ENCODE measurements at places on chromosomes 12 and 14. TPM values are rescaled to one million over a fixed set of nuclear protein-coding genes. Genes with fewer than 3 reads are reported as not detected.

DNA sequence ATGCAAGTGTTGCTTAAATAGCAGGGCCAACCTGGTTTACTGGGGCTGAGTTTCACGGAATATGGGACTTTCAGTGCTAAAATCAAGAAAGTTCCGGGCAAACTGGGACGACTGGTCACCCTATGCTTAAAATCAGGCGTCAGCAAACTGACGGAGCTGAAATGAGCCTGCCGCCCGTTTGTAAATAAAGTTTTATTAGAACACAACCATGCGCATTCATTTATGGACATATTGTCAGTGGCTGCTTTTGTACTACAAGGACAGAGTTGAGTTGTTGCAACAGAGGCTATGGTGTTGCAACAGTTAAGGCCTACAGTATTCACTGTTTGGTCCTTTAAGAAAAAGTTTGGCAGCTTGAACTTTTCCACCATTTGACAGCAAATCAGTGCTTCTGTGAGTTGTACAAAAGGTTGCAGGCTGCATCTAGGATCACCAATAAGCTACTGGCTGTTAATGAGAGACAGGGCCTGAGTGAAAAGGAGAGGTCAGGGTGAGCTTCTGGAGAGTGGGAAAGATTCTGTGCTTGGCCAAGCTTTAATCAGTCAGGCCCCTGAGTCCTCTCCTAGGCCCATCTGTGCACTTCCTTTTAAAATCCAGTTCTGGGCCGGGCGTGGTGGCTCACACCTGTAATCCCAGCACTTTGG is 13.3 kb downstream of the SELPLG start:
- no peak for DNase-seq

NOPCHAP1 gene
- polyA plus RNA-seq: 15.1 TPM

TAS2R8 gene
- polyA plus RNA-seq: not detected

DNA sequence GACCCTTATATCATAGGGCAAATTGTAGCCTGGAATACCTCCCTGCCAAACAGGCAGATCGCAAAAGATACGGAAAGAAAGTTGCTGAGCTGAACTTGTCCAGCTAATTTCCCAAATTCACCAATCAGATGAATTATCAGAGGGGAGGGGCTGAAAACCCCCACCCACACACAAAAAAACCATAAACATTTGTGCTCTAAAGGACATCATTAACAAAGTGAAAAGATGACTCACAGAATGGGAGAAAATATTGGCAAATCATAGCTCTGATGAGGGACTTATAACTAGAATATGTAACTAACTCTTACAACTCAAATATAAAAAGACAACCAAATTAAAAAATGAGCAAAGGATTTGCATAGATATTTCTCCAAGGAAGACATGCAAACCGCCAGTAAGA is 36.3 kb downstream of the PTHLH start:
- DNase-seq: no peak

UBR7 gene
- polyA plus RNA-seq: 39.4 TPM

DNA sequence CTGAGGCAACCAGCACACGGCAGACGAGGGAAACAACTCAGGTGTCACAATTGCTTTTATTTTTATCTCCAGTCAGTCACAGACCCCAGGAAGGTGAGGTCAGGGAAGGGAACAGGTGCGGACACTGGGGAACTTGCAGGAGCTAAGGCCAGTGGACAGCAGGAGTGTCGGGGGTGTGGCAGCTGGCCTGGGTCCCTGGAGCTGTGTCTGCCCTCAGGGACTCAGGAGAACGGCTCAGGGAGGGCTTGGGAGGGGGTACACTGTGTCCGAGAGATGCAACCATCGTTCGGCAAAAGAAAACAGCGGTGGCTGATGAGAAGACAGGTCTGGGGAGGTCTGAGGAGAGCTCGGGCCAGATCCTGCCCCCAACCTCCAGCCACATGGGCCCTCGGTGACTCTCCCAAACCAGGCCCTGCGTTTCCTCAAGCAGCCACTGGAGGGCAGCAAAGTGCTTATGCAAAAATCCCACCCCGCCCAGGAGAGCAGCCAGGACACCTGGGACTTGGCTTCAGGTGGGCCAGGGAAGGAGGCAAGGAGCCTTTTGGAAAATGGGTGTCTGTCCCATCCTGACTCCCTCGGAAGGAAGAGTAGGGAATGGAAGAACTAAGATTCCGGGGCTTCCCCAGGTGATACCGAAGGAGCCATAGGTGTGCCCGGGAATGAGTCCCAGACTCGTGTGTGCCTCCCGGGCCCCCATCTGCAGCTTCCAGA is 24.1 kb upstream of the BCDIN3D start:
- DNase-seq: no peak

PRKD1 gene
- 34.4 TPM for polyA plus RNA-seq

IFNG-AS1 gene
- polyA plus RNA-seq: 0.27 TPM

DNA sequence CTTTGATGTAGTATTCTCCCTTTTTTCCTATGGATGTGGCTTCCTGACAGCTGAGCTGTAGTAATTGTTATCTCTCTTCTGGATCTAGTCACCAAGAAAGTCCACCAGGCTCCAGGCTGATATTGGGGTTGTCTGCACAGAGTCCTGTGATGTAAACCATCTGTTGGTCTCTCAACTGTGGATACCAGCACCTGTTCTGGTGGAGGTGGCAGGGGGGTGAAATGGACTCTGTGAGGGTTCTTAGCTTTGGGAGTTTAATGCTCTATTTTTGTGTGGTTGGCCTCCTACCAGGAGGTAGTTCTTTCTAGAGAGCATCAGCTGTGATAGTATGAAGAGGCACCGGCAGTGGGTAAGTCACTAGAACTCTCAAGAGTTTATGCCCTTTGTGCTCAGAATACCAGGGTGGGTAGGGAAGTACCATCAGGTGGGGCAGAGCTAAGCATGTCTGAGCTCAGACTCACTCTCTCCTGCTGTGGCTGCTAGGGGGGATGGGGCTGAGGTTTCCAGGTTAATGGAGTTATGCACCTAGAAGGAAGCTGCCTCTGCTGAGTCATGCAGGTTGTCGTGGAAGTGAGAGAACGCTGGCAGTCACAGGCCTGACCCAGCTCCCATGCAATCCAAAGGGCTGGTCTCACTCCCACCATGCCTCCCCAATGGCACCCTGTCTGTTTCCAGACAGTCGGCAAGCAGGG is 3.0 kb upstream of the TAS2R14 start:
- no peak for DNase-seq

DNA sequence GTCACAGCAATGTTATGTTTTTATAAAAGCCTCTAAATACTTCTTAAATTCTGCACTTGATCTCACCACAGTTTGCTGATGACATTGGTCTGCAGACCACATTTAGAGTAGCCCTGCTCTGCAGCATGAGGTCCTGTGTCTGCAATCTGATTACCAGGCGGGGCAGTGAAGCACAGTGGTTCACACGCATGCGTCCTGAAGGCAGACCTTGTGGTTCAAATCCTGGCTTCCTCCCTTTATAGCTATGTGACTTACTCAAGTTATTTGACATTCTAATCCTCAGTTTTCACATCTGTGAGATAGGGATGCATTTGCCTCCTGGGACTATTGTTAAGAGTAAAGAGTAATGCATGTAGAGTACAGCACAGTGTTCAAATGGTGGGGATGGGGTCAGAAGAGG is 50.3 kb downstream of the BMAL2 start:
- DNase-seq: no peak

DNA sequence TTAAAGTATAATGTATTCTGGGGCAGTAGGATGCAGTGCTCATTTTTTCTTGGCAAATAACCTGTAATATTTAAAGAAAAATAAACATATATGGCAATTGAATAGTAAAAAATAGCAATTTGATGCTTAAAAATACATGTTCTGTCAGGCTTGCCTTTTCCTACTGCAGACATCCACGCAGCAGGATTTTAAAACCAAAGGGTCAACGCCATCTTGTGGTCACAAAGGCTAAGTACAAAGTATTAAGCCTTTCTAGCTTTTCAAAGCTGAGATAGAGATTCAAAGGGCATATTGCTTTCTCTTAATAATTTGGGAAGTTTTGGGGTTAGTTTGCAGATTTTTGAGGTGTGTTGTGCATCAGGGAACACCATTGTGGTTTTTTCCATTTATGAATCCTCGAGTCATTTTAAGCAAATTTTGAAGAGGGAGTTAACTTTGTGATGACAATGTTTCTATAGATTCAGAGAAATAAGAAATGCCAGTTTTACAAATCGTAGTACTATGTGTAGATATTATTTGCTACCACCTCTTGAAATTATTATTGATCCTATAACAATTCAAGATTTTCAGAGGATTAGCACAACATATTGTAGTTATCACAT is 4.7 kb upstream of the CCER1 start:
- peak; percentile 31 for DNase-seq

DNA sequence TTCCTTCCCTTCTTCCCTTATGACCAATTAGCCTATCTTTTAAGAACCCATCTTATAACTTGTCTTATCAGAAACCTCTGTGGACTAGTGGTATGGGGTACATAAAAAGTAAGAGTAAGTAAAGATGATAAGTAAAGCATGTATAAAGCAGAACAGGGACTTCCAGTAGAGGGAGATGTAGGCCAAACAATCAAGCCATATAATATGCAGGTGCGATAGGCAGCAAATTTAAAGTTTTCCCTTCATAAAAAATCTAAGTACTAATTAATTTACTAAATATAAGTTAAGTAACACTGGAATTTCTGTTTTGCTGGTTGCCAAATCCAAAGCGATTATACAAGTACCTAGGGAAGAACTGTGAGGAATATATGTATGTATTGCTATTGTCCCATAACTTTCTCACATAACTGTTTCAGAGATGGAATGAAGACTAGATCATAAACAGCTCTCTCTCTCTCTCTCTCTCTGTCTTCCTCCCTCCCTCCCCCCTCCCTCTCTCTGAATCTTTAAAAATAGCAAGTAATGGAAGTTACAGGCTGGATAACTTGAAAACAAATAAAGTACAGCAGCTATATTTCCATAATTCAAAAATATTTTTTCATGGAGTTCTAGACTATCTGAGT is 25.7 kb downstream of the METTL25 start:
- no peak for DNase-seq
